ENCODE measurements at places on chromosomes 6 and 20. TPM values are rescaled to one million over a fixed set of nuclear protein-coding genes. Genes with fewer than 3 reads are reported as not detected.

- no peak overlapping the region for H3K4me3 ChIP-seq
- no peak overlapping the region for H3K27ac ChIP-seq
- no peak for DNase-seq
- no peaks in the 10 kb centered on the region for H3K27me3 ChIP-seq
Observed at GRCh38 chr20:25285091-25285647, 37.3 kb downstream of the PYGB start.

GRCh38 chr20:2838847-2839671 is 1.4 kb downstream of the PCED1A start:
- H3K27me3 ChIP-seq, result no peaks in the 10 kb centered on the region
- peaks cover 14% of the 10 kb centered on the region for H3K4me1 ChIP-seq
- no peak for DNase-seq
- H3K27ac ChIP-seq, result no peak overlapping the region
- peak overlapping the region; percentile 100 for H3K4me3 ChIP-seq

GRCh38 chr20:35344354-35344837 is 52.2 kb upstream of the FAM83C start:
- peaks cover 19% of the 10 kb centered on the region for H3K4me1 ChIP-seq
- peak; percentile 83 for DNase-seq
- H3K27ac ChIP-seq, result peak overlapping the region; percentile 2
- no peaks in the 10 kb centered on the region for H3K27me3 ChIP-seq

DNA sequence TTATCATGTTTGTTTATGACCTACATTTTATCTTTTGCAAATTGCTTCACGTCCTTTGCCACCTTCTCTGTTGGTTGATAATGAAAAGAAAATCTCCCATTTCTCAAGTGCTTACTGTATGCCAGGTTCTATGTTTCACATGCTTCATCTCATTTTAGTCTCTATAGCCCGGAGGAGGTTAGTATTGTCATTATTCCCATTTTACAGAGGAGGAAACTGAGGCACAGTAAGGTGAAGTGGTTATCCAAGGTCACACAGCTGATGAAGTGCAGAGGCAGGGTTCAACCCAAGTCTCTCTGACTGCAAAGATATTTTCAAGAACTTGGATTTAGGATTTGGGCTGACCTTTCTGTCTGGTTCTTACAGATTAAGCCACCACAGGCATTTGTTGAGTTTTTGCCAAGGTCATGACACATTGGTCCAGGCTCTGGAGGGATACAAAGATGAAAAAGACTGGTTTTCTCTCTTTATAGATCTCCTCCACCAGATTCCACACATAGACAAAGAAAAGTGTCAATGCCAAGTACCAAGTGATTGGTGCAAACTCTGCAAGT is 20.6 kb downstream of the CNBD2 start:
- H3K27me3 ChIP-seq, result no peaks in the 10 kb centered on the region
- no peak overlapping the region for H3K4me3 ChIP-seq
- H3K27ac ChIP-seq, result no peak overlapping the region

RAMACL gene
- 0.52 TPM for total RNA-seq

GRCh38 chr6:63649269-63649668 is 13.7 kb downstream of the PHF3 start:
- no peak overlapping the region for H3K4me3 ChIP-seq
- 0 out of 2 replicates have a peak, but pooled peaks cover 3% of the 10 kb centered on the region for H3K36me3 ChIP-seq
- no peaks in the 10 kb centered on the region for H3K27me3 ChIP-seq
- H3K4me1 ChIP-seq, result peaks cover 12% of the 10 kb centered on the region

GRCh38 chr6:90900034-90900433 is 313.2 kb upstream of the MAP3K7 start:
- H3K36me3 ChIP-seq, result no peaks in the 10 kb centered on the region
- no peak for DNase-seq
- H3K4me3 ChIP-seq, result no peak overlapping the region
- no peak overlapping the region for H3K27ac ChIP-seq
- no peaks in the 10 kb centered on the region for H3K4me1 ChIP-seq

DNA sequence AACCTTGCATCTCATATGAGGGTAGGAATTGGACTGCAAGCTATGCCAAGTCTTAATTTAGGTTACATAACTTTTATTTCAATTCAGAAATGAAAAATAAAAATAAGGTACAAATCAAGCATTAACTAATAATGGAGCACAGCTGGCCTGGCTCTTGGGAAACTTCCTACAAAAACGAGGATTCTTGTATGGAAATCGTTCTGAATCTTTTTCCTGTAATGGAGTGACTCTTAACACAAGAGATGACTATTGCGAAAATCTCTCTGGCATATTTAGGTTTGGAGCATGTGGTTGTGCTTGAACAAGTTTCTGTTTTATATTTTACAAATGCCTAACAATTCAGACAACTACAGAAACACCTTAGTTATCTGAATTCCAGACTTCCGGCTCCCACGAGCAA is 34.0 kb upstream of the PI16 start:
- peaks cover 35% of the 10 kb centered on the region for H3K36me3 ChIP-seq
- H3K4me3 ChIP-seq, result no peak overlapping the region
- no peak for DNase-seq
- peaks cover 29% of the 10 kb centered on the region for H3K4me1 ChIP-seq
- H3K27ac ChIP-seq, result peak overlapping the region; percentile 48
- no peaks in the 10 kb centered on the region for H3K27me3 ChIP-seq

DNA sequence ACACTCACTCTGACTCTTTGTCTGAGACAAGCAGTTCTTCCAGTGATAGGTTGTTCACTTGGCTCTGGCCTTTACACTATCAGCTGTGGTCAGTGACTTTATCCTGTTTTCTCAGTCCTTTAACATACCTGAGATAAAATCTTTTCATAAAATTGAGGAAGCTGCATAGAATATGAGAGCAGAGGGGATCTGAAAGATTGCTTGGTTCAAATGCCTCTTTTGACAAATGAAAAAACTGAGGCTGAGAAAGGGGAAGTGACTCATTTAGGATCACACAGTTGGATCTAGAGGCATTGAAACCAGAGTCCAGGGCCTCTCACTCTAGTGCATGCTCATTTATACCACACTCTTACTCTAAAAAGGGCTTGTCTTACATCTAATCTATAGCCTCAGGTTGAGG is 277.0 kb upstream of the TBX18 start:
- H3K4me3 ChIP-seq, result no peak overlapping the region
- H3K27me3 ChIP-seq, result no peaks in the 10 kb centered on the region
- no peaks in the 10 kb centered on the region for H3K36me3 ChIP-seq
- no peaks in the 10 kb centered on the region for H3K4me1 ChIP-seq

GRCh38 chr20:51914758-51915157 is 112.4 kb upstream of the SALL4 start:
- no peak overlapping the region for H3K4me3 ChIP-seq
- no peak overlapping the region for H3K27ac ChIP-seq
- H3K4me1 ChIP-seq, result peaks cover 55% of the 10 kb centered on the region
- H3K27me3 ChIP-seq, result no peaks in the 10 kb centered on the region

Data from PC-9 (cell line).